Cardiac atrium fibroblast (primary cell): ENCODE measurements at places on chromosomes 2 and 18. TPM values are rescaled to one million over a fixed set of nuclear protein-coding genes. Genes with fewer than 3 reads are reported as not detected.

TTL gene
- 27.8 and 38.6 TPM in 2 replicates for total RNA-seq

TPO gene
- total RNA-seq, result not detected in 2 replicates

CYTIP gene
- total RNA-seq, result not detected in 2 replicates

BOLA3 gene
- total RNA-seq, result 26.2 and 39.9 TPM in 2 replicates

SRD5A2 gene
- total RNA-seq, result not detected in 2 replicates

CCDC102B gene
- 13.4 and 21.1 TPM in 2 replicates for total RNA-seq

PRSS56 gene
- total RNA-seq, result not detected in 2 replicates

VIT gene
- 0.36 and 1.1 TPM in 2 replicates for total RNA-seq

ERBB4 gene
- total RNA-seq, result not detected in 2 replicates

RSAD2 gene
- total RNA-seq, result not detected in 2 replicates

ELOA2 gene
- not detected in 2 replicates for total RNA-seq

SUMO1 gene
- total RNA-seq, result 75.1 and 98.5 TPM in 2 replicates

SCYGR4 gene
- not detected in 2 replicates for total RNA-seq

COL3A1 gene
- 9,456 and 10,579 TPM in 2 replicates for total RNA-seq

NYAP2 gene
- not detected in 2 replicates for total RNA-seq

SCTR gene
- total RNA-seq, result not detected in 2 replicates

HOXD10 gene
- total RNA-seq, result not detected in 2 replicates

PLEKHH2 gene
- total RNA-seq, result 0.90 and 1.8 TPM in 2 replicates

PTGR3 gene
- total RNA-seq, result 18.6 and 30.0 TPM in 2 replicates

ACTG2 gene
- 0.18 TPM in 1 of 2 replicates, not detected in the other for total RNA-seq

SFT2D3 gene
- total RNA-seq, result 3.7 and 4.0 TPM in 2 replicates

LRRC30 gene
- total RNA-seq, result not detected in 2 replicates

CPS1 gene
- 10.5 and 12.6 TPM in 2 replicates for total RNA-seq

B3GNT2 gene
- total RNA-seq, result 13.2 and 18.3 TPM in 2 replicates

DNAH7 gene
- total RNA-seq, result 1.8 TPM in 1 of 2 replicates, not detected in the other
